ENCODE measurements at places on chromosomes 11 and 22.

- no peak for DNase-seq
Observed at GRCh38 chr22:49791682-49792081, 36.0 kb downstream of the BRD1 start.

DNA sequence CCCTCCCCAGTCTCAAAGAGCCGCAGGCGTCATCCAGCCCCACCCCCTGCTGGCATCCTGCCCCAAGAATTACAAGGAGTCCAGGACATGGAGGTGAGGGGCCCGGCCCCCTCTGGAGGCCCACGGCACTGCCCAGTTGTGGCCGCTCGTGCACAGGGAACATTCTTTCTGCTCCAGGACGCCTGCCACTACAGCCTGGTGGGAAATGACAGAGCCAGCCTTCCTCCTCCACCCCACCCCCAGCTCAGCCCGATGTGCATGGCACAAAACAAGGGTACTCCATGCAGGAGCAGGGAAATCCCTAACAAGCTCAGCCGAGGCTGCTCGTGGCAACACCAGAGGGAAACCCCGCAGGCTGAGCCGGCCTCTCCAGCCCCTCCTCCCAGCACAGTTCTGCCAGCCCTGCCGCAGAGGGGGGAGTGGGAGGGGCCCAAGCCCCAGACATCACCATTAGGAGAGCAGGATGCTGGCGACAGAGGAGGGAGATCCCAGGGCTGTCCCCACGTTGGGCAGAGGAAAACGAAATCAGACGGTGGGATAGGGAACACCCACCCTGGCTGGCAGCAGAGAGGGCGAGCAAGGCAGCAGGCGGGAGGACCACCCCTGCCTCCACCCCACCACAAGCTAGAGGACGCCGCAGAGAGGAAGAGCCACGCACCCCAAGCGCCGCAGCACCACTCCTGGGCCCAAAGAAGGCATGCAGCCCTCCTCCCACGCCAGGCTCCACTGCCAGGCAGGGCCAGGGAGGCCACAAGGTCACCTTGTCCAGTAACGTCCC lies 10.0 kb downstream of the IGSF9B start:
- DNase-seq = no peak

GRCh38 chr11:80613655-80614054 lies 1172.8 kb upstream of the TENM4 start:
- DNase-seq = no peak

GRCh38 chr22:25014896-25015755 lies 62.6 kb downstream of the KIAA1671 start:
- no peak for DNase-seq

DNA sequence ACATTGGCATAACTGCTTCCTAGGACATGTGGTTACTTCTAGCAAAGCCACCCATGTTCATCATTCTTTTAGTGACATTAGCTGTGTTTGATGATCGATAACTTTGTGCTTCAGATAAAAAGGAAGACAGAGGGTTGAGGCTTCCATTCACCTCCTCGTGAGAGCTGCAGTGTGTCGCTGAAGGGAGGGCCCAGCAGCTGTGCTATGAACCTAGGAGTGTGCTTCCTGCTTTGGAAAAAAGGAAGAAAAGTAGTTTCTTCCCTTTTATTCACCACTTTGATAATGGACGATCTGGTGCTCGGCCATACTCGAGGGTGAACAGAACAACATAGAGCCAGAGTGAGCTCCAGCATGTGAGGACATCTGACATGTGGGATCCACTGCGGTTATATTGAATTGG lies 6.1 kb upstream of the RFPL2 start:
- no peak for DNase-seq

DNA sequence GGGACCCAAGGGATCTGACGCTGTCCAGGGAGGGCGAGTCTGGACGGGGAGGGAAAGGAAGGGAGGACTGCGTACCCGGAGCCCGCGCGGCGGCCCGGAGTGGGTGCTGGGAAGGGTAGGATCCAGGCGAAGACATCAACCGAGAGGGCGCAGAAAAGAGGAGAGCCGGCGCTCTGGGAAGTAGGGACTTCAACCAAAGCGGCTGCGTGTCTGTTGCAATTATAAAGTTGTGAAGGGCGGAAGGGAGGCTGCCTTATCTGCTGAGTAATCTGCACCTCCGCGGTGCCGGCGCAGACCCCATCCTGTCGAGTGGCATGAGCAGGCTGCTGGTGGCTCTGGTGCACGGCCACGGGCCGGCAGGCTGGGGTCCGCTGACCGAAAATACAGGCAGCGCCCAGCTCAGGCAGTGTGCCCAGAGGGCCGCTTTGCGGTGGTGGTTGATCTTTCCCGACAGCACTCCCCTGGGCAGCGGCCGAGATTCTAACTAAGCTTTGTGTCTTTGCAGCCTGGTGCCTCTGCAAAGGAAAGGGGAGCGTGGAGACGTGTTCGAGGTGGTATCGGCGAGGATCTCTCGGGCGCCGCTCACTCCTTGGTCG lies 978 bp downstream of the C11orf87 start:
- peak; percentile 44 for DNase-seq

- no peak for DNase-seq
Observed at GRCh38 chr22:44660051-44660830, 41.8 kb upstream of the PRR5 start.

GRCh38 chr11:96055706-96056387 lies 131.9 kb upstream of the MTMR2 start:
- DNase-seq = no peak

GRCh38 chr22:43293655-43294392 lies 49.3 kb downstream of the SCUBE1 start:
- DNase-seq = no peak

DNA sequence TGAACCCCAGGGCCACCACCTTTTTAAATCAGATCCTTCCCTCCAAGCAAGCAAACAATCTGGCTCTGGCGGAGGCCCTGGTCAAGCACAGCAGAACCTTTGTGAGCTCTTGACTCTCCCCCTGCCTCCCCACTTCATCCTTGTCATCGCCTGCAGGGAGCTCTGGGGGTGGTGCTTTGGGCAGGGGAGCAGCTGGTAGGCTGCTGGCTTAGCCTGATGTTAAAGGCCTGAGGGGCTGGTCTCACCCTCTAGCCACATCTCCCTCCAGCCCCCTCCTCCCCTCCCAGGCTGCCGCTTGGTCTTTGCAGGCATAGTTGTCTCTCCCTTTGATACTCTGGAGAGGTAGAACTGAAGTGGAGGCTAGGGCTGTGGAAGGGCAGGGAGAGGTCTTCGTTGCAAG lies 50.9 kb downstream of the THAP12 start:
- no peak for DNase-seq

DNA sequence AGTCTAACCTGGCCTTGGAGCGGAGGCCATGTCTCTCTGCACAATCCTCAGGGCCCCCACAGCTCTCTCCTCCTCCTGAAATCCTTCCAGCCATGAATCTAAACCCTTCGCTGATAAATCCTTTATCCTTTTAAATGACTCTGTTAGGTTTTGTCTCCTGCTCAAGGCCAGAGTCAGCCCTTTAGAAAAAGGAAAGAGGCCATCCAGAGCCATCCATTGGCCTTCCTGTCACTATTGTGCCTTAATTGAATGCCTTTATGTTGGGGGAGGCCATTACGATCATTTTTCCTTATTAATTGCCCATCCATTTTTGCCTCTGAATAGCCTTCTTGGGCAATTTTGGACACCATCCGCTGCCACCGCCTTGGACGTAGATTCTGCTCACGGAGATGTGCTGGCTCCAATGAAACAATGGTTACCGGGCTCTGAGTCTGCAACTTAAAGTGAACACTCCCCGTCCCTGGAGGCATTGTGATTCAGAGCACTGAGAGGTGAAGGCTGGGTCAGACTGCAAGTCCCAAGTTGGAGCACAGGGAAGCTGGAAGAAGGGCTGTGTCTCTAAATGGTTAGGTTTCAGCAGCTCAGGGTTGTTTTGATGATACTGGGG lies 213.0 kb upstream of the E2F8 start:
- no peak for DNase-seq

DNA sequence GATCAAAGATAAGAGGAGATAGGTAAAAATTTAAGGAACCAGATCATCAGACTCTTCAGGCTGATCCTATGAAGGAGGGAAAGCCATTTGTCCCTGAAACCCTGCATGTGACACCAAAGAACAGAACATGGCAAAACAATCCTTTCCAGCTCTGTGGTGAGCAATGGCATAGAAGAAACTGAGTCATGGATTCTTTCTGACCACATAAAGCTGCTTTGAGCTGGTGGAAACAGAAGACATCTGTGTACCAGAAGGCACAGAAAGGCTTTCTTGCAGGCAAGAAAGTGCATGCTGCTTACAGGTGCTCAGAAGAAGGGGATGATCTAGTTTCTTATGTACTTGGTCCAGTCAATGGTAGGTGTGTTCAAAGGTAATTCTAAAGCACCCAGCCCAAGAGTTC lies 45.0 kb upstream of the APOA1 start:
- no peak for DNase-seq
